Activated CD4-positive, CD25-positive, alpha-beta regulatory T cell treated with anti-CD3 and anti-CD28 coated beads, Interleukin-2, amount 50 U/mL, for 24 hours (primary cell): ENCODE measurements at places on chromosomes 3 and 15.

DNA sequence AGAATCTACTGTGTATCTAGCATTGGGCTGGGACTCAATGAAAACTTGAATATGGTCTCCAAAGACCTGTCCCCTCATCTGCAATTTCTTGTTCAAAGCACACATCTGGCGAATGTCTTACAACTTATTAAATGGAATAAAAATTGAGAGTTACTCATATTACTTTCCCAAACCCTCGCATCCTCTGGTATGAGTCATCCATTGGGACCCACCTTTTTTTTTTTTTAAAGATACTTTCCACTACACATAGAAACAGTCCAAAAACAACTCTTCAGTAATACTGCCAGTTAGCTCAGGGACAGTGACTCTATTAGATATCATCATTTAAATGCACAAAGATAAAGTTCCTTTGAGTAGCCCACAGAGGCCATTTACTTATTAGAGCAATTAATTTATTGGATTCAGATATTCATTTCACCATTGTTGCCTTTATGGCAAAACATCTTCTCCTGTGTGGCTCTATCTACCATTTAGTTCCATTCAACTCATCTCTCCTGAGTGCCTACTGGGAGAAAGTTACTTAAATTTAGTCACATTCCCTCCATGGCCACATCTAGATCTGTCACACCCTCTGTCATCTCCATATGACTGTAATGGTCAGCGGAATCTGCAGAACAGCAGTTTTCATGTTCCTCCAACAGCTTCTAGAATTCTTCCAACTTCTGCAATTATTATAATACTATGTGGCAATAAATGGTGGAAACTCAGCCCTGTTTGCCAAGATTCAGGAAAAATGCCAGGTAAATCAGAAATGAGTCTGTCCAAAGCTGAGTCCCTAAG is 77.9 kb upstream of the ARHGEF3 start:
- ATAC-seq: peak; percentile 30

GRCh38 chr15:63473749-63473998 is 30.7 kb upstream of the USP3 start:
- peak; percentile 13 for ATAC-seq

- no peak for ATAC-seq
These were observed 2.2 kb downstream of the LRRN1 start for GRCh38 chr3:3801494-3801841.

DNA sequence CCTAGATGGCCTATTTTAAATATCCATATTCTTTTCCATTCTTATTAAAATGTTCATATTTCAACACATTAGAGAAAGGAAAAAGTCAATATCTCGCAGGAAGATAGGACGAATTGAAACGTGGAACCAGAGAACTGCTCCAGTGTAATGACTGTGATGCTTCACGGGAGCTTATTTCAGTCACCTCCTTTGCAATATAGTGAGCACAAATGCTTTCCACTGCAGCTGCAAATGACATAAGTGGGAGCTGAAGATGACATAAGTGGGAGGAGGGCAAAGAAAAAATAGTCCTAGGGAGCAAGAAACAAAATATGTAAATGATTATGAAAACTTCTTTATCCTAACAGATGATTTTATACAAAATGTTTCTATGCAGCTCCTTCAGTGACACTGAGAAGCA is 324.1 kb downstream of the ZNF385D start:
- no peak for ATAC-seq

DNA sequence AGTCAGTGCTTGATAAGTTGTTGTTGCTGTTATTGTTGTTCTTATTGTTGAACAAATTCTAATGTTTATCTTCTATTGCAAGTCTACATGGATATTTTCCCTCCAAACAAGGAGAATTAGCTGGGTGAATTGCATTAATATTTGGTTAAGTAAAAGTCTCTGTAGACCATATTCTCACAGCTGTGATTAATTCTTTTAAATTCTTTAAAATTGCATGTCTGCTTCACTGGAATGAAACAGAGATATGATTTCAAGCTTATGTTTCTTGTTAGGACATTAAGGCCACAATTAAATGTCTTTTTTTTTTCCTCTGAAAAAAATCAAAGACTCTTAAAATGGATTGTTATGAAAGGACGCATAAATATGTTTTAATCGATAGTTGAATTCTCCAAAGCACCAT is 153.4 kb downstream of the EBLN2 start:
- no peak for ATAC-seq

- no peak for ATAC-seq
These were observed 10.0 kb upstream of the INO80 start for GRCh38 chr15:41125931-41126642.

GRCh38 chr3:52022323-52023100 is 26.8 kb upstream of the RPL29 start:
- no peak for ATAC-seq

GRCh38 chr15:60871731-60872130 is 357.4 kb downstream of the RORA start:
- no peak for ATAC-seq

DNA sequence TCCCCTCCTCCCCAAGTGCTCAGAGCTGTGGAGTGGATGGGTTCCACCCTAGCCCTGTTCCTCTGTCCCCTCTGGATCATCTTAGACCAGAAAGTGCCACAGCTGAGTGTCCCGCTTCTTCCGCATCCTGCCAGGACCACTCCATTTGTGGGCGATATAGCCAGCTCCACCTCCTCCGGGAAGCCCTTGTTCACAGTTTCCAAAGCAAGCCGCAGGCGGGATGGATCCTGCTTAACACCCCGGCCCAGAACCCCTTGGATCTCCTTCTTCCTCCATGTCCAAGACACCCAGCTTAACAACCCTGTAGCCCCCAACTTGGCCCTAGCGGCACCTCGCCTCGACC is 490 bp upstream of the ALAS1 start:
- no peak for ATAC-seq

DNA sequence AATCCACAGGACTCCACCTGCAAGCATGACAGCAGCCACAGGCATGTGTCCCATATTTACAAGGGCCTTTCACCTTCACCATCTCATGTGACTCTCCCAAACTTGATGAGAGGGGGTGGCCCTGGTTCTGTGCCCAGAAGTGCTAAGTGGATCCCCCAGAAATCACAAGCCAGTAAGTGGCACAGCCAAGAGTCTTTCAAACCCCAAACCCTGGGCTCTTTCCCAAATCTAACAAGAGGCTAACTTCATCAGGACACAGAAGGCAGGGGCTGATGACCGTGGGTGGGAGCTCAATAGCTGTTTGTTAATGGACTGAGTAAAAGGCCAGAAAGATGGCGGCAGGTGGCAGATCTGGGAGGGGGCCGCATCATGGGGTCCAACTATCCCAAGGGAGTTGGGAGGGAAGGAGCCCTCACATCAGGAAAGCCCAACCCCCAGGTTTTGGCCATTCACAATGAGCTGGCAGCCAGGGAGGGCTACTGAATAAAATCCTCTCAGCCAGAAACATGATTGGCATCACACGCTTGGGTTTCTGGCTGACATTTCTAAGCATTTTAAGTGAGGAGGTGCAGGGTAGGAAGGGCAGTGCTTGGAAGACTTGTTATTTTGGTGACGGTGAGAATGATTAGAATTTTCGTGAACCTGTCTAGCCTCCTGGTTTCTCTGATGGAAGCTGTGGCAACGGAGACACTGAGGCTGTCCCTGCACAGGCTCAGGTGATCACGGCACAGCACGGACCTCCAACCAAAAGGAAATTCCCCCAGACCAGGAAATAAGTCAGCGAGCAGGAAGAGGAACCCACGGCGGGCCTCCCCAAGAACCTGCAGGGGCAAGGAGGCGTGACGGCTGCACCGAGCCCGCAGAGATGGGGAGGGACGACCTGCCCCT is 109.3 kb downstream of the OXNAD1 start:
- peak; percentile 4 for ATAC-seq

GRCh38 chr3:150216041-150216811 is 191.9 kb upstream of the TSC22D2 start:
- ATAC-seq: no peak

- ATAC-seq: no peak
These were observed 405.3 kb upstream of the SUCLG2 start for GRCh38 chr3:68059628-68060152.

DNA sequence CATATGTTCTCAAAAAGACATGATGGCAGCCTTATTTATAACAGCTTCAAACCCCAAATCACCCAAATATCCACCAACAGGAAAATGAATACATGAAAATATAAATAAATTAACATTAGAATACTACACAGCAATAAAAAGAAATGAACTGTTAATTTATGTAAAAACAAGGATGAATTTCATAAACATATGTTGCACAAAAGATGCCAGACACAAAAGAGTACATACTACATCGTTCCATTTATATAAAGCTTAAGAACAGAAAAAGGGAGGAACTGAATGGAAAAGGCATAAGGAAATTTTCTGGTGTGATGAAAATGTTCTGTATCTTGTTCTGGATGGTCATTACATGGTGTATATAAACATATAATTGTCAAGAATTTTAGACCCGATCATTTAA is 69.9 kb upstream of the TUSC7 start:
- ATAC-seq: no peak

GRCh38 chr15:101481381-101481705 is 8.2 kb downstream of the PCSK6 start:
- ATAC-seq: no peak

DNA sequence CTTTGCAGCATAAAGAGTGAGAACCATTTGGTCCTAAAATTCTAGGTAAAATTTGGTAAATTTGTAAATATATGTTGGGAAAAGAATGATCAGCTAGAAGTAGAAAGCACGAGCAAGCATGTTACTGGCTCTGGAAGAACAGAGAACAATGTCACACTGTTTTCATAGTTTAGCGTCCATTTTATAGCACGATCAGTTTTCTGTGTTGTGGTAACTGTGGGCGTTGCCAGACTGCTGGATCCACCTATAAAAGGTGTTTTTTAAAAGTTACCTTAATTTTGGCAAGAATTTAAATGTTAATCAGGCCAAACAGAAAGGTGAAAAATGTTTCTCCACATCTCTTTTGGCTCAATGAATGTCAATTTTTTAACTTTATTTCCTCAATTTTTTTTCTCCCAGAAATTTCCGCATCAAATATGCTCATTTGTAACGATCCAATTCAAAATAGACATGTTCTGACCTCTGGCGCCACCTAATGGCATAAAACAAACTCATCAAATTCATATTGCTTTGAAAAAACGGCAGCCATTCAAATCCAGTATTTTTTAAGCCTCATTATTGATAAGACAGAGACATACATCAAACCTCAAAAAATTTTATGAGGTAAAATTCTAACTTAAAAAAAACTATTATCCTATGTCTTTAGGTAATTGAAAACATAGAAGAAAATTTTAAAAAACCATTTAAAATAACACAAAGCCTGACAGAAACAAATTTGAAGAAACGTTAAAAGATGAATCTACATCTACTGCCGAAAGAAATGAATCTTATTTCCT is 5.5 kb upstream of the GP5 start:
- no peak for ATAC-seq

GRCh38 chr3:188209740-188210139 is 55.8 kb downstream of the LPP start:
- no peak for ATAC-seq

GRCh38 chr3:128066114-128066513 is 13.9 kb downstream of the SEC61A1 start:
- no peak for ATAC-seq

DNA sequence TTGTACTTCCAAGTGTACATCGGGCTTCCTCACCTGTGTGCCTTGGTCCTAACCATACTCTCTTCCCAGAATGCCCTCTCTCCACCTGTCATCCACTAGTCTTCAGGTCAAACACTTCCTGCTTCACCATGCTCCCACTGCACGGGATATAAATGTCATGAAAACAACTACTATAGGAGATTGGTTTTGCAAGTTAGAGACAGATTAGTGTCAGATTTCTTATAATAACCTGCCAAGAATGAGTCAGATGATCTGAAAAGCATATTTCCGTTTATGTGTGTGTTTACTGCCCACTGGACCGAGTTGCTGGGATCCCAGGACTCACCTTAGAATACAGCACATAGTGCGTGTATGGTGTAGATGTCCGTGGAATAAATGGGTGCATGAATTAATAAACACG is 21.4 kb downstream of the PLA1A start:
- ATAC-seq: no peak

- no peak for ATAC-seq
These were observed 29.4 kb downstream of the GPR176 start for GRCh38 chr15:39890621-39891020.

DNA sequence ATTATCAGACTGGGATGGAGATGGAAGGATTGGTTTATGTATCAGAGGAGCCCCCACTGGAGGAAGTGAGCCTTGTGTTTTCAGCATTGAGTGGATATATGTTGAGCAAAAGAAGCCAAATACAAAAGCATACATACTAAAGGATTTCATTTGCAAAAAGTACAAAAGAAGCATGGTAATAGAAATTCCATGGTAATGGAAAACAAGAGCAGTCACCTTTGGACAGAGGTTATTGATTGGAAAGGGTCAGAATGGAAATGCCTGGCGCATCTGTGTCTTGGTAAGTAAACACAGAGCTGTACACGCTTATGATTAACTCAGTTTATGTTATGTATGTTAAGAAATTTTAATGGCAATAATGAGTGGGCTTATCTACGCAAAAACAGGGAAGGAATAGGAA is 72.7 kb downstream of the DHX36 start:
- ATAC-seq: no peak

DNA sequence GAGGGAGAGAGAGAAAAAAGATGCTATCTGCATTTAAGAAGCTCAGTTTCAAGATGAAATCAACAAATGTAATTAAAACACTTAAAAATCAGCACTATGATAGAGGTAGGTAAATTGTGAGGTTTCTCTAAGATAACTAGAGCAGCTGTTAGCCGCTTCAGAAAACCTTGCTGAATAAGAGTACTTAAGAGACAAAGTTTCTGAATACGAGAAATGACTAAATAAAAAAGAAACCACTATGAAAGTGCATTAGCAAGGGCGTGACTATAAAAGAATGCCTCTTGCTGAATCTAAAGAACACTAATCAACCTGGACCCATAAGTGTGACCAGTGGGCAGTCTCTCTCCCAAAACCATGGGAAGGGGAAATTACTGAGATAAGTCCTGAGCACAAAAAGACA is 41.8 kb downstream of the IQCB1 start:
- ATAC-seq: no peak
